Spinal cord (tissue), 10 donors: ENCODE measurements at places on chromosomes 1 and 21. TPM values are rescaled to one million over a fixed set of nuclear protein-coding genes. Genes with fewer than 3 reads are reported as not detected.
A peak's percentile ranks its signal among the peaks of the same experiment; 100 is the strongest.

DNA sequence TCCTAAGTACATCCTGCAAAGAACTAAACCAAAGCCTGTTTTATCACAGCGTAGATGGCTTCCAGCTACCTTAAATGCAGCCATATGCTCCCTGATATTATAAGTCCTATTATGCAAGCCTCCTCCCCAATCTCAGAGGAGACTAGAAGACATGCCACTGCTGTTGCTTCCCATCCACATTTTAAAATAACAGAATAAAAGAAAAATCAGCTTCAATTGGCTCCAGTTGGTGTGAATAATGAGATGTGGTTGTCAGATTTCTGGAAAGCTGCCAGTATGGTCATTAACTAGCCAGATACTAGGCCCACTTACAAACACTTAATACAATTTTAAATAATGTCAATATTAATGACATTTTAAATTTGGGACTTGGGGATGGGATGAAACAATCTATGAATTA is 25.7 kb downstream of the WARS2 start:
- no peaks in the 10 kb centered on the region for H3K27me3 ChIP-seq
- H3K4me3 ChIP-seq = no peak overlapping the region
- DNase-seq = peak; percentile 31
- no peak overlapping the region for H3K27ac ChIP-seq

ITLN2 gene
- 0.20 TPM for total RNA-seq

DNA sequence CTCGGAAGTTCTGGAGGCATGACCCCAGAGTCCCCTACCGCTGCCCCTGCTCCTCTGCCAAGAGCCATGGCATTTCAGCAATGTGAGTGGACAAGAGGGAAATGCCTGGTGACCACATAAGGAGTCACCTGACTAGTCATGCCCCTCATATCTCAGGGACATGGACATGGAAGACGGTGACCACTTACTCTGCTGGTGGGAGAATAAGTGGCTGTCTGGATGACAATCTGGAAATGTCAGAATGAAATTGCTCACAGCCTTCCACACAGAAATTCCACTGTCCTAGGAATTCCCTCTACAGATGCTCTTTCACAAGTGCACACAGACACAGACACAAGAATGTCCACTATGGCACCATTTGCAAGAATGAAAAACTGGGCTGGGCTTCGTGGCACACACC is 24.3 kb upstream of the PLEKHG5 start:
- H3K36me3 ChIP-seq = no peaks in the 10 kb centered on the region
- H3K4me3 ChIP-seq = no peak overlapping the region
- no peak for DNase-seq

- no peak overlapping the region for H3K27ac ChIP-seq
- peaks cover 3% of the 10 kb centered on the region for H3K4me1 ChIP-seq
- no peaks in the 10 kb centered on the region for H3K27me3 ChIP-seq
- no peaks in the 10 kb centered on the region for H3K36me3 ChIP-seq
Measured at GRCh38 chr21:14880922-14881321, 183.9 kb downstream of the NRIP1 start.

DNA sequence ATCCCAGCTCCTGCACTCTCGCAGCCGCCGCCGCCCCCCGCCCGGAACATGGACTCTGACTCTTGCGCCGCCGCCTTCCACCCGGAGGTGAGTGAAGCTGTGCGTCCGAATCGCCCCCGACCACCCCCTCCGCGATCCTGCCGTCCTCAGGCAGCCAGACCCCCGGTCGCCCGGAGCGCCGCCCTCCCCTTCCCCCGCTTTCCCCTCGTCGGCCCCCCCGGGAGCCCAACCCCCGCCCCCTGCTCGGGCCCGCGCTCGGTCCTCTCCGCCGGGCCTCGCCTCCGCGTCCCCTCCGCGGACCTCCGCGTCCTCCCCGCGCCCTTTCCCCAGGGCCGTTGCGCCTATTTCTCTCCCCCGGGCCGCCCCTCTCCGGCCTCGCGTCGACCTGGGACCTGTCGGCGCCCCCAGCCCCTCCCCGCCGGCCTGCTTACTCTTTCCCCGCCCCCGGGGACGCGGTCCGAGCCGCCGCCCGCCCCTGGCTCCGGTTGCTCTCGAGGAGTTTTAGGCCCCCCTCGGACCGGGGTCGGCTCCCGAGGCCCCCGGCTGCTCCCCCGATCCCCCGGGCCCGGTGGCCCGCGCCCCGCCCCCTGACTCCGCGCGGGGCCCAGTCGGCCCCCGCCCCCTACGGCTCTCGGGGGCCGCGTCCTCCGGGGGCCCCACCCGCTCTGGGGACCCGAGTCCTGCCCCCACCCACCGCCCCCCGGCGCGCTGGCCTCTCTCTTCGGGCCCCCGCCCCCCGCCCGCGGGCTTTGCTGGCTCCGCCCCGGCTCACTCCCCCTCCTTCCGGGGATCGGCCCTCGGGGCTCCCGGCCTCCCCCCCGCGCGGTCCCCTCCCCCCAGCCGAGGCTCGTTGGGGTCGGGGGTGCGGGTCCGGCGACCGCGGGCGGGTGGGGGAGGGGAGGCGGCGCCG is 743 bp downstream of the PHF13 start:
- H3K4me3 ChIP-seq = peak overlapping the region; percentile 55
- no peaks in the 10 kb centered on the region for H3K27me3 ChIP-seq
- peaks cover 21% of the 10 kb centered on the region for H3K4me1 ChIP-seq

DNA sequence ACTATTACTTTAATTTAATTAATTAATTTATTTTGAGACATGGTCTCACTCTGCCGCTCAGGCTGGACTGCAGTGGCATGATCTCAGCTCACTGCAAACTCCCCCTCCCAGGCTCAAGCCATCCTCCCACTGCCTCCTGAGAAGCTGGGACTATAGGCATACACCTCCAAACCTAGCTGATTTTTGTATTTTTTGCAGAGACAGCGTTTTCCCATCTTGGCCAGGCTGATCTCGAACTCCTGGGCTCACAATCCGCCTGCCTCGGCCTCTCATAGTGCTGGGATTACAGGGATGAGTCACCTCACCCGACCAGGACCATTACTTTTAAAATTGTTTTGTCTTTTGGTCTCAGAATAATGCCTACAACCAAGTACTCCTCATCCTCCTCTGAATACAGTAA is 15.6 kb downstream of the YY1AP1 start:
- no peak for DNase-seq
- no peaks in the 10 kb centered on the region for H3K27me3 ChIP-seq
- peaks cover 65% of the 10 kb centered on the region for H3K36me3 ChIP-seq
- no peaks in the 10 kb centered on the region for H3K4me1 ChIP-seq
- no peak overlapping the region for H3K27ac ChIP-seq

- H3K36me3 ChIP-seq = no peaks in the 10 kb centered on the region
- no peaks in the 10 kb centered on the region for H3K27me3 ChIP-seq
- H3K27ac ChIP-seq = no peak overlapping the region
- no peak for DNase-seq
- no peak overlapping the region for H3K4me3 ChIP-seq
- H3K4me1 ChIP-seq = no peaks in the 10 kb centered on the region
Measured at GRCh38 chr1:242651817-242652216, 127.3 kb upstream of the PLD5 start.

TENT5C gene
- total RNA-seq = 42.1 TPM

DNA sequence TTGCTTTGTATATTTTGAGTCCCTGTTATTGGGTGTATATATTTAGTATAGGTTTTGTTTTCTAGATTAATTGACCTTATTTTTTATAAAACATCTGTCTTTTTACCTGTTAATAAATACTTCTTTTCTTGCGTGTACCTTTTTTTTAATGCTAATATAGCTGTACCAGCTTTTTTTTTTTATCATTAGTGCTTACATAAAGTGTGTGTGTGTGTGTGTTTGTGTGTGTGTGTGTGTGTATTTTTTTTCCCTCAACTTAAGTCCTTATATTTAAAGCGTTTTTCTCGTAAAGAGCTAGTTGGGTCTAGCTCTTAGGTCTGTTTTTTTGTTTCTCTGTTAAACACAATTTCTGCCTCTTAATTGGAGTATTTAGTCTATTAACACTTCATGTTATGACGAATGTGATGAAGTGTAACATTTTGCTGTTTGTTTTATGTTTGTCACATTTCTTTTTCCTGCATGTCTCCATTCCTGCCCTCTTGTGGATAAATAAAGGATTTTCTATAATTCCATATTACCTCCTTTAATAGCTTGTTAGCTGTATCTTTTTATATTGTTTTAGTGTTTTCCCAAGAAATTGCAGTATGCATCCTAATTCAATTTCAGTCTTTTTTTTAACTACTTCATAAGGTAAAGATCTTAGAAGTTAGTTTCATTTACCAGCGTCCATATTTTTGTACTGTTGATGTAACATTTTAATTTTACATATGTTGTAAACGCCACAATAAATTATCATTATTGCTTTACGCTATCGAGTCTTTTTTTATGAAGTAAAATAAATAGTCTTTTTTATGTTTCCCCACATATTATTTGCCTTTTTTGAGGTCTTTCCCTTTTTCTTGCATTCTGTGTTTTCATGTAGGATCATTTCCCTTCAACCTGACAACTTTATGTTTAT is 4.3 kb downstream of the PRMT2 start:
- DNase-seq = peak; percentile 65
- no peak overlapping the region for H3K4me3 ChIP-seq
- H3K27ac ChIP-seq = no peak overlapping the region
- H3K27me3 ChIP-seq = no peaks in the 10 kb centered on the region

- no peak overlapping the region for H3K27ac ChIP-seq
- H3K4me3 ChIP-seq = no peak overlapping the region
- no peaks in the 10 kb centered on the region for H3K27me3 ChIP-seq
- no peak for DNase-seq
Measured at GRCh38 chr1:152412756-152413155, 1.3 kb downstream of the CRNN start.

- no peaks in the 10 kb centered on the region for H3K27me3 ChIP-seq
- peaks cover 10% of the 10 kb centered on the region for H3K4me1 ChIP-seq
- H3K36me3 ChIP-seq = no peaks in the 10 kb centered on the region
- DNase-seq = no peak
- H3K4me3 ChIP-seq = no peak overlapping the region
Measured at GRCh38 chr1:229001467-229002011, 266.3 kb downstream of the RHOU start.

GRCh38 chr1:56451491-56451890 is 127.9 kb downstream of the PLPP3 start:
- no peak overlapping the region for H3K4me3 ChIP-seq
- no peak for DNase-seq
- no peaks in the 10 kb centered on the region for H3K27me3 ChIP-seq
- H3K4me1 ChIP-seq = peaks cover 15% of the 10 kb centered on the region
- H3K36me3 ChIP-seq = no peaks in the 10 kb centered on the region

AURKAIP1 gene
- 105 TPM for total RNA-seq

DNA sequence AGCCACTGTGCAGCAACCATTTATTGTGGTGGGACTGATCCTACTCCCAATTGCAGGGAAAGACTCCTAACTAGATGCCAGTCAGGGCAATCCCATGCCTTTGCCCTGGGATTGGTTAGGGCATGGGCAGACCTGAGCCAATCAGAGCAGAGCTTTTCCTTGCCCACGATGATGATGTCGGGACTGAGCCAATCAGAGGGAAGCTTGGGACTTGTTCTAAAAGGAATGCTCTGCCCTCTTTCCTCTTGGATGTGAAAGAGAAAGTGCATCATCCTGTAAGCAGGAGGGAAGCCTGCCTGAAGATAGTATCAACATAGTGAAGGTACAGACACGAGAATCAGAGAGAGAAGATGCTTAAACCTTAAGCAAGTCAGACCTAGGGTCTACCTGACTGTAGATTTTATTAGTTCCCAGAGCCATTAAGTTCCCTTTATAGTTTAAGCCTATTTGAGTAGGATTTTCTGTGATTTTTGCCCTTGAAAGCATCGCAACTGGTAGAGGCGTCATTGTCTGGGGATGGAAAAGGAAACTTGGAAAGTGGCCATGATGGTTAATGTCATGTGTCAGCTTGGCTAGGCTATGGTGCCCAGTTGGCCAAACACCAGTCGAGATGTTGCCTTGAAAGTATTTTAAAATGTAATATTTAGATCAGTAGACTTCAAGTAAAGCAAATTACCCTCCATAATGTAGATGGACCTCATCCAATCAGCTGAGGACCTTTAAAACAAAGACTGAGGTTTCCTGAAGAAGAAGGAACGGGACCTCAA is 19.9 kb downstream of the IRF2BP2 start:
- H3K4me3 ChIP-seq = no peak overlapping the region
- H3K27ac ChIP-seq = no peak overlapping the region
- H3K36me3 ChIP-seq = no peaks in the 10 kb centered on the region
- DNase-seq = no peak

AADACL3 gene
- not detected for total RNA-seq

GRCh38 chr1:54045496-54045895 is 7.5 kb downstream of the TMEM59 start:
- peaks cover 5% of the 10 kb centered on the region for H3K4me1 ChIP-seq
- H3K4me3 ChIP-seq = no peak overlapping the region
- DNase-seq = no peak
- peaks cover 7% of the 10 kb centered on the region for H3K36me3 ChIP-seq

NPHP4 gene
- 8.0 TPM for total RNA-seq

GRCh38 chr21:17393413-17393812 is 119.4 kb upstream of the CXADR start:
- no peak overlapping the region for H3K27ac ChIP-seq
- no peaks in the 10 kb centered on the region for H3K4me1 ChIP-seq
- H3K36me3 ChIP-seq = no peaks in the 10 kb centered on the region
- no peak for DNase-seq

LRRC38 gene
- 1.7 TPM for total RNA-seq

DNA sequence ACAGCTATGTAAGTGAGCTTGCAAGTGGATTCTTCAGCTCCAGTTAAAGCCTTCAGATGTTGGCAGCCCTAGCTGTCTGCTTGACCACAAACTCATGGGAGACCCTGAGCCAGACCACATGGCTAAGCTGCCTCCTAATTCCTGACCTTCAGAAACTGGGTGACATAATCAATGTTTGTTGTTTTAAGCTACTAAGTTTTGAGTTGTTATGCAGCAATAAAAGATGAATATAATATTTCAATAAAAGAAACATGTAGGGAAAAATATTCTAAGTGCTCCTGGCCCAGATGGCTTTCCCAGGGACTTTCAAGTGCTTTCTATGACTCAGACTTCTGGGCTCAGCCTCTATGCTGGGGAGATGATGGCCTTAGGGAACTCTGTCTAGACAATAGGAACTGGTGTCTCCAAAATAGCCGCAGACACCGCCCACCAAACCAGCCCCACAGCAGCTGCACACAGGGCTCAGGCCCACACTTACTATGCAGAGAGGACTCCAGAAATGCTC is 20.3 kb upstream of the AZIN2 start:
- H3K4me1 ChIP-seq = peaks cover under 1% of the 10 kb centered on the region
- H3K4me3 ChIP-seq = no peak overlapping the region
- no peak overlapping the region for H3K27ac ChIP-seq
- no peaks in the 10 kb centered on the region for H3K36me3 ChIP-seq
- no peak for DNase-seq

LAPTM5 gene
- total RNA-seq = 39.3 TPM

GRCh38 chr1:229319487-229319886 is 23.4 kb downstream of the CCSAP start:
- H3K36me3 ChIP-seq = peaks cover 20% of the 10 kb centered on the region
- no peaks in the 10 kb centered on the region for H3K4me1 ChIP-seq
- H3K27me3 ChIP-seq = no peaks in the 10 kb centered on the region
- no peak overlapping the region for H3K27ac ChIP-seq
- DNase-seq = no peak

HSD3B2 gene
- total RNA-seq = not detected

GRCh38 chr21:16124378-16125138 is 394.8 kb downstream of the USP25 start:
- no peak for DNase-seq
- no peak overlapping the region for H3K4me3 ChIP-seq
- no peaks in the 10 kb centered on the region for H3K27me3 ChIP-seq
- no peaks in the 10 kb centered on the region for H3K36me3 ChIP-seq
